ENCODE measurements at places on chromosomes 4 and X.
A peak's percentile ranks its signal among the peaks of the same experiment; 100 is the strongest.

- DNase-seq = no peak
Measured at GRCh38 chr4:1200425-1201035, 28.1 kb upstream of the SPON2 start.

GRCh38 chrX:12304261-12304660 is 166.0 kb downstream of the FRMPD4 start:
- DNase-seq = no peak

- peak; percentile 21 for DNase-seq
Measured at GRCh38 chrX:151680805-151681204, 14.5 kb upstream of the PRRG3 start.

- no peak for DNase-seq
Measured at GRCh38 chr4:101089168-101089567, 258.2 kb downstream of the PPP3CA start.

GRCh38 chr4:52694936-52695335 is 35.8 kb upstream of the USP46 start:
- no peak for DNase-seq

GRCh38 chr4:139629436-139630125 is 36.0 kb upstream of the MGST2 start:
- no peak for DNase-seq

DNA sequence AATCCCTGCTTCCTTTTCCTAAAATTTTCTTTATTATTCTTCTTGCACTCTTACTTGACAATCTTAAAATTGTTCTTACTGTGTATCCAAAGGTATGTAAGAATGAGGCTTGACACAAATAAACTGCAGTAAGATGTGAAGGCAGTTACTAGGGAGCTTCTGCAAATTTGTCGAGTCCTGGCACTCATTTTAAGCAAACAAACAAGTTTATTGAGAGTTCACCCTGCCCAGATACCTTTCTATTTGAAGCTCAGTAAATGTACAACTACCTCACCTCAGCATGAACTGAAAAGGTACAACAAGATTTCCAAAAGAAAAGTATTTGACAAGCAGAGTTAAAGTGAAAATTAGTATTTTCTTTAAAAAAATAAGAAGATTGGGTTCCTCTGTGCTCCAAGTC is 13.3 kb upstream of the SYTL4 start:
- DNase-seq = no peak

DNA sequence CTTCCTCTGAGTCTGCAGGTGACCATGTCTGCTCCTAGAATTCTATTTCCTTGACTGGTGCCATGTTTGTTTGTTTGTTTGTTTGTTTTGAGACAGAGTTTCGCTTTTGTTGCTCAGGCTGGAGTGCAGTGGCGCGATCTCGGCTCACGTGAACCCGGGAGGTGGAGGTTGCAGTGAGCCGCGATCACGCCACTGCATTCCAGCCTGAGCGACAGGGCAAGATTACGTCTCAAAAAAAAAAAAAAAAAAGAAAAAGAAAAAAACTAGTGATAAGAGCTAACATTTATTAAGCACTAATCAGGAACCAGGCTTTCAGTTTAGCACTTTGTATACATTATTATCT is 7.2 kb downstream of the SAT1 start:
- DNase-seq = no peak
